Neuronal stem cell (in vitro differentiated cells): ENCODE measurements at places on chromosomes 12 and 14.
A peak's percentile ranks its signal among the peaks of the same experiment; 100 is the strongest.

DNA sequence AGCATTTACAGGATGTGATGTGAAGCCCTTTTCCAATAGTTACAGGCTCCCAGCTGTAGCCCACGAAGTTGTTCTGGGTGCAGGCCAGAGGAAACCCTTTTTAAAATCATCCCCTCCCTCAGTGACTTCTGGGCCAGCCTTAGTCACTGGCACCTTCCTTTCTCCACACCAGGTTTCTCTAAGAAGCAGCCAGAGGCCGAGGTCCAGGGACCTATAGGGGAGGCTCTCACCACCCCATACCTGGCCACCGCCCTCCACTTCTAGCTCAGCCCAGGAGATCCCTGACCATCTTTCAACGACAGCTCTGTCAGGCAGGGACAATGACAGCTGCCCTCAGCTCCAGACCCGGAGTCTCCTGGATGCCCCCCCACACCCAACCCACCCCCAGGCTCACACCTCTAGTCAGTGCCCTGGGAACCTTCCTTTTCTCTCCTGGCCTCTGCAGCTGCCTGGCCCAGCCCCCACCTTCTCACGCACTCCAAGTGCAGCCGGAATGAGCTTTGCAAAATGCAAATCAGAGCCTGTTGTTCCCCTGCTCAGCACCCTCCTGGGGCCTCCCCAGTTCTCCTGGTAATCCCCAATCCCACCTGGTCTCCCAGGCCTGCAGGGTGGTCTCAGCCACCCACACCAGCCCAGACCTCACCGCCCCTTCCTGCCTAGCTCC is 46.7 kb downstream of the TESC start:
- no peak for DNase-seq
- no peak overlapping the region for H3K27ac ChIP-seq
- H3K4me3 ChIP-seq, result no peak overlapping the region
- H3K27me3 ChIP-seq, result no peaks in the 10 kb centered on the region

GRCh38 chr12:53252349-53252916 is 15.7 kb upstream of the ESPL1 start:
- DNase-seq, result no peak
- peaks cover 2% of the 10 kb centered on the region for H3K27me3 ChIP-seq
- peaks cover 8% of the 10 kb centered on the region for H3K36me3 ChIP-seq
- peak overlapping the region; percentile 77 for H3K4me3 ChIP-seq

DNA sequence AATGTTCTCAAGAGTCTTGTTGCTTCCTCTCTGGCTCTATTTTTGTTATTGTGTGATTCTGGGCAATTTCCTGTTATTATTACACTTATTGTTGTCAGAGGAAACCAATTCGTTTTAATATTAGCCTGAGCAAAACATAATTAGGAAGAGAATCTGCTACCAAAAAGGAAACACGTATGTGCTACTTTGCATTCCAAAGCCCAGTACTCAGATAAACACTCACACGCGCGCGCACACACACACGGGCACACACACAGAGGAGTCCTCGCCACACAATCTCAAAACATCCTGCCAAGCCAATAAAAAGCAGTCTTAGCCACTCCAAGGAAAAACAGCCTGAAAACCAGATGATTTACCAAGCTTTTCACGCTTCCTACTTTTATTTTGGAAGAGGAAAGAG is 400.7 kb downstream of the NUAK1 start:
- H3K27ac ChIP-seq, result no peak overlapping the region
- H3K4me3 ChIP-seq, result no peak overlapping the region
- H3K4me1 ChIP-seq, result peaks cover 17% of the 10 kb centered on the region
- no peaks in the 10 kb centered on the region for H3K27me3 ChIP-seq

GRCh38 chr14:77843195-77843594 is 43.3 kb downstream of the ADCK1 start:
- H3K27ac ChIP-seq, result no peak overlapping the region
- H3K4me1 ChIP-seq, result peaks cover 3% of the 10 kb centered on the region
- DNase-seq, result no peak
- H3K4me3 ChIP-seq, result no peak overlapping the region
- H3K36me3 ChIP-seq, result no peaks in the 10 kb centered on the region

DNA sequence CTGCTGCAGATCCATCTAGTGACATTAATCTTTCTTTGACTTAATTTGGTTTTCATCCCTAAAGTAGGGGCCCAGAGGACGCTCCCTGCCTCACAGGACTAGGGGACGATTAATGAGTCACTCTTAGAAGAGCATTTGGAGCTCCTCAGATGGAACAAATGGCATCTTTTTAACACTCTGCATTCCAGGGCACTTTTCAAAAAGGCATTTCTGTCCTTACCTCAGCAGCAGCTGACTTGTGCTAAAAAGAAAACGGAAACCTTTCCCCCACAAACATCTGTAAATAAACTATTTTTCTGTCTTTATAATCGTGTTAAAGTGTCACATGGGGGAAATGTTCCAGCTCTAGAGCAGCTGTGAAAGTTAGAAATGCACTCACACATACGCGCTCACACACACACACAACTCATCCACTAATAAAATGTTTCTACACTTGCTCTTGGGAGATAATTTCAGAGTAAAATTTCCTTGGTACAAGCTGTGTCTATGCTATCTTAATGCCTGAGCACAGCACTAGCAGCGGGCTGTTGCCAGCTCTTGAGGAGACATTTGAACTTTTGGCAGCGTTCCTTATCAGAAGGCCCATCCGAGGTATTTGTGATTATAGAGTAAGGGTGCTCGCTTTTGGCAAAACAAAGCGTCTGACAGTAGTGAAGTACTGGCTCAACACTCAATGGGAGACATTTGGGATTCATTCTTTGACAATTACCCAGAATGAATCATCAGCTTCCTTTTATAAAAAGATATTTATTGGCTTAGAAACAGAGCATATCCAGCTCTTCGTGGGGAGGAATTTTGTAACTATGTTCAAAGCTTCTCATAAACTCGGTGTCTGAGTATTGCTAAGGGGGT is 141.3 kb downstream of the PLXNC1 start:
- peak overlapping the region; percentile 67 for H3K27ac ChIP-seq
- H3K4me3 ChIP-seq, result no peak overlapping the region
- H3K36me3 ChIP-seq, result no peaks in the 10 kb centered on the region
- H3K4me1 ChIP-seq, result no peaks in the 10 kb centered on the region

- H3K27me3 ChIP-seq, result no peaks in the 10 kb centered on the region
- H3K36me3 ChIP-seq, result no peaks in the 10 kb centered on the region
- H3K4me3 ChIP-seq, result no peak overlapping the region
- no peaks in the 10 kb centered on the region for H3K4me1 ChIP-seq
- no peak for DNase-seq
- no peak overlapping the region for H3K27ac ChIP-seq
These were observed 25.6 kb upstream of the CHPT1 start for GRCh38 chr12:101671833-101672232.

DNA sequence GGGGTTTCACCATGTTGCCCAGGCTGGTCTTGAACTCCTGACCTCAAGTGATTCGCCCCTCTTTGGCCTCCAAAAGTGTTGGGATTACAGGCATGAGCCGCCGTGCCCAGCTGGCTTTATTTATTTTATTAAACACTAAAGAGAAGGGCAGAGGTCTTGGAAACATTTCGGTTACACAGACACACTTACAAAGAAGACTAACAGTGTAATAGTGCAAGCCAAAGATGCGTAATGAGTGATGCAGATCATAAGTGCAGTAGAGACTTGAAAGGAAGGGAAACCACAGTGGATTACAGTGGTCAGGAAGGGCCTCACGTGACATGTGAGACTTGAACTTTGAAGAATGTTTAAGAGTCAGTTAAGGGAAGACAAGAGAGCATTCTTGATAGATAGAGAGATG is 33.9 kb upstream of the CDK17 start:
- no peak overlapping the region for H3K4me3 ChIP-seq
- peaks cover 5% of the 10 kb centered on the region for H3K4me1 ChIP-seq
- H3K27me3 ChIP-seq, result no peaks in the 10 kb centered on the region
- no peak overlapping the region for H3K27ac ChIP-seq
- DNase-seq, result no peak
- no peaks in the 10 kb centered on the region for H3K36me3 ChIP-seq

GRCh38 chr12:5505116-5505515 is 73.2 kb downstream of the NTF3 start:
- H3K4me1 ChIP-seq, result no peaks in the 10 kb centered on the region
- no peak overlapping the region for H3K27ac ChIP-seq
- H3K27me3 ChIP-seq, result peaks cover 7% of the 10 kb centered on the region
- no peak for DNase-seq
- H3K4me3 ChIP-seq, result no peak overlapping the region

GRCh38 chr12:7321624-7322023 is 17.8 kb downstream of the ACSM4 start:
- no peak overlapping the region for H3K4me3 ChIP-seq
- H3K4me1 ChIP-seq, result no peaks in the 10 kb centered on the region
- H3K27me3 ChIP-seq, result no peaks in the 10 kb centered on the region
- H3K36me3 ChIP-seq, result no peaks in the 10 kb centered on the region
- H3K27ac ChIP-seq, result no peak overlapping the region
- no peak for DNase-seq

GRCh38 chr12:64181430-64182291 is 40.4 kb downstream of the KICS2 start:
- no peak overlapping the region for H3K4me3 ChIP-seq
- peak; percentile 23 for DNase-seq
- H3K36me3 ChIP-seq, result no peaks in the 10 kb centered on the region

GRCh38 chr12:113142173-113142885 is 6.8 kb upstream of the RASAL1 start:
- H3K27ac ChIP-seq, result no peak overlapping the region
- H3K4me3 ChIP-seq, result no peak overlapping the region
- no peak for DNase-seq

DNA sequence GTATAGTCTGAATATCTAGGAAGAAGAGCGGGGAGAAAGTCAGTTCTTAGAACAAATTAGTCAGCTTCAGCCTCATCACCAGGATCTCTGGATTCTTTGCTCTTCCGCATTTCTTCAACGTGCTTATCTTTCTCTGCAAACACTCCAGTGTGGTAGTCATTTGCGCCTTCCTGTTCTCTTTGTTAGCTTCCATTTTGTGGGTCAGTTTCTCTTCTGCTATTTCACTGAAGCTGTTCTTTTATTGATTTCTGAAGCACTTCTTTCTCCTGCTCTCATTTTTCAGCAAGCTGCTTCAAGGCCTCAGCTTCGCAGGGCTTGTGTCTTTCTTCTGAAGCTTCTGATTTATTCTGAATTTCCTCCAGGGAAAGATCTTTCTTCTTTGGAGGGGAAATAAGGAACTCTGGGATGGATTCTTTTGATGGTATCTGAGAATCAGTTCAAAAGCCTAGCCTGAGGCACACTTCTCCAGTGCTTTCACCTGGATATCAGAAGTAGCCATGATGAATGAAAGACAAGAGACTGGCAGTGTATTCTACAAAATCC is 13.5 kb downstream of the AMN1 start:
- no peaks in the 10 kb centered on the region for H3K27me3 ChIP-seq
- DNase-seq, result no peak
- H3K4me3 ChIP-seq, result no peak overlapping the region
- H3K4me1 ChIP-seq, result no peaks in the 10 kb centered on the region

- H3K4me3 ChIP-seq, result no peak overlapping the region
- DNase-seq, result no peak
- H3K27me3 ChIP-seq, result no peaks in the 10 kb centered on the region
- H3K36me3 ChIP-seq, result peaks cover 98% of the 10 kb centered on the region
- no peak overlapping the region for H3K27ac ChIP-seq
These were observed 11.8 kb downstream of the HNRNPC start for GRCh38 chr14:21257394-21257909.

DNA sequence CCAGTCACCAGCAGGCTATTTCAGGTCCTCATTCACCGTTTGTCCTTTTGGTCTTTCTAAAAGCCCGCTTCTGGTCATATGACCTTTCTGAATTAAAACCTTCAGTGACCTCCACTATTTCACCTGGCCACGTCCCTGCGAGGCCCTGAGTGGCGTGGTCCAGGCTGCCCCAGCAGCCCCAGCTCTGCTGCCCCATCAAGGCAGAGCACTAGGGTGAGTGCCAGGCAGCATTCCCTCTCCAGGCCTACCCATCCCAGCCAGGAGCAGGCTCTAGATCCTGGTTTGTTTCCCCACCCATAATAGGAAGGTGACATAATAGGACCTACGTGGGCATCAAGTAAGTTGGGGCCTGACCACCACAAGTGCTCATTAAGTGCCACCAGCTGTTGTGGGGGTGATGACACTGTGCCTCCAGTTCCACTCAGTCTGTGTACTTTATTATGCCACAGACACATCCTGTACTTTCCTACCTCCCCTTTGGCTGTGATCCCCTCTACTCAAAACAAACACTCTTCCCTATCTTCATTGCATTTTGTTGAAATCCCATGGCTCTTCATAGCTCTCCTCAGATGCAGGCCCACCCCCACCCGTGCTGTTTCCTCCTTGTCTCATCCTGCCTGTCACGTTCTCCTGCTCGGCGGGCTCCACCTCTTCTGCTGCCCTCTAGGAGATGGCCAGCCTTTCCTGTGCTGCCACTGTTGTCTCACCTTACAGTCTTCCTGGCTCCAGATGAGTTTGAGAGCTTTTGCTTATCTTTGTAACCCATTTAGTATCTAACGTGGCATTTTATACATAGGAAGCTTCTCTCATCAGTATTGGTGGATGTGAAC is 21.4 kb downstream of the CKB start:
- H3K27me3 ChIP-seq, result no peaks in the 10 kb centered on the region
- H3K4me3 ChIP-seq, result no peak overlapping the region
- H3K27ac ChIP-seq, result no peak overlapping the region
- peaks cover 7% of the 10 kb centered on the region for H3K4me1 ChIP-seq
